ENCODE measurements at places on chromosomes 1 and 21. TPM values are rescaled to one million over a fixed set of nuclear protein-coding genes. Genes with fewer than 3 reads are reported as not detected.

The ANKRD35 gene
- total RNA-seq: 5.5 TPM

The C1orf141 gene
- total RNA-seq: not detected

The FCGR3A gene
- not detected for total RNA-seq

The SYNC gene
- 136 TPM for total RNA-seq

The HCRTR1 gene
- not detected for total RNA-seq

The FLG2 gene
- total RNA-seq: not detected

The CADM3 gene
- not detected for total RNA-seq

The CLCN6 gene
- 22.5 TPM for total RNA-seq

The KANK4 gene
- total RNA-seq: not detected

The PLD5 gene
- total RNA-seq: 0.15 TPM

The DENND2C gene
- 4.1 TPM for total RNA-seq

The C1orf210 gene
- not detected for total RNA-seq

The DNASE2B gene
- total RNA-seq: not detected

The FMO5 gene
- total RNA-seq: 1.3 TPM

The FAAH gene
- 1.8 TPM for total RNA-seq

The PGBD5 gene
- total RNA-seq: 1.7 TPM

The CRYBG2 gene
- total RNA-seq: under 0.01 TPM

The SH2D1B gene
- not detected for total RNA-seq

The CFAP141 gene
- total RNA-seq: not detected

The GFI1 gene
- 0.15 TPM for total RNA-seq

The LDLRAD1 gene
- not detected for total RNA-seq

The THRAP3 gene
- 114 TPM for total RNA-seq

The LCE1B gene
- not detected for total RNA-seq

The PRAMEF5 gene
- total RNA-seq: not detected

The HMCN1 gene
- 7.4 TPM for total RNA-seq

The RGS13 gene
- not detected for total RNA-seq

The RAB42 gene
- total RNA-seq: 10.6 TPM

The ZNF496 gene
- total RNA-seq: 19.9 TPM

The ADSS2 gene
- 41.2 TPM for total RNA-seq

The SELENBP1 gene
- 120 TPM for total RNA-seq

The AMY2B gene
- 5.8 TPM for total RNA-seq

The TAF13 gene
- total RNA-seq: 75.4 TPM

The MTHFR gene
- 75.1 TPM for total RNA-seq

The S100A12 gene
- total RNA-seq: not detected

The NHLH1 gene
- total RNA-seq: not detected

The IL22RA1 gene
- total RNA-seq: 0.17 TPM

The CYP4X1 gene
- total RNA-seq: 0.17 TPM

The SLC35F3 gene
- total RNA-seq: not detected

The TEDDM1 gene
- not detected for total RNA-seq

The S100A7 gene
- total RNA-seq: not detected

The KRTAP20-4 gene
- total RNA-seq: not detected

The PGLYRP3 gene
- not detected for total RNA-seq
